GM13976 (cell line): ENCODE measurements at places on chromosomes 2 and 18.

- peak; percentile 77 for DNase-seq
Observed at GRCh38 chr2:86105252-86105968, at the start of gene POLR1A. Gene POLR1A (minus strand): TSS chr2:86105886. CDS start chr2:86105776, 110 bp downstream.

GRCh38 chr2:62375113-62375420 lies 130.9 kb downstream of the TMEM17 start:
- no peak for DNase-seq

DNA sequence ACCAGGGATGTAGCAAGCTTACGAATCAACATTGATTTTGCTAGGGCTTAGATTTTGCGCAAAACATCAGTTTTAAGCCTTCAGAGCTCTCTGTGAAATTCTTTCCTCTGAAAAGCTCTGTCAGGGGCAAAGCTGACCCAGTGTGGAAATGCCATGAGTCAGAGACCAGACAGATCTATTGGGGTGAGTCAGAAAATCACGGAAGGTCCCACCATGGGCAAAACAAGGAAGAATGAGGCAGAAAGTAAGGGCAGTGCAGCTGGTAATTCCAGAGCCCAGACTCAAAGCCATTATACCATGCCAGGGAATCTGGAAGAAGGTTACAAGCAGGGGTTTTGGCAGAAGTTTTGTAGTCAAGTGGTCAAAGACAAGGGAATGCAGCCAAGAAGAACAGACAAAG lies 256.6 kb upstream of the CTAGE1 start:
- DNase-seq = no peak

DNA sequence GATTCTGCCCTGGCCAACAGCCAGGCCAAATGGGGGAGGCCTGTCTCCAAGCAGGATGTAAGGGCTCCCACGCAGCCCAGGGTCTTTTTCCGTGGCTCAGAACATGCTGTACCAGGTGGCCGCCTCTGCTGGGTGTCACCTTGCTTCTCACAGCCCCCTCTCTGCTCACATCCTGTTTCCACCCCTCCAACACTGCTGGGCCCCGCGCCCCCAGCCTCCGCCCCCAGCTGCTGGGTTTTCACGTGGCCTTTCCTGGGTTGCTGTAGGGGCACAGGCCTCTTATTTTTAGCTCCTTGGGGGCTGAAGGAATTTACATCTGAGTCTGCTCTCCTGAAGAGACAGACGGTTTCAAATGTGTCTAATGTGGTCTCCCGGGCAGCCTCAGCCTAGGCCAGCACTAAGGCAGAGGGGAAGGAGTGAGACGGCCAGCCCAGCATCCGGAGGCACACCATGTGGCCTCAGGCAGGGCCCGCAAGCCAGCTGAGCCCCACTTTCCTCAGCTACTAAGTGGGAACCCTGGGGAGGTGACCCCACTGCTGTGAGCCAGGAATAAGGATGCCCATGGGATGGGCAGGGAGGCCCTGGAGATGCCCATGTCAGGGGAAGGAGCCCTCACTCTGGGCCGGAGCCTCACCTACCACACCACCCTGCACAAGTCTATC lies 18.7 kb upstream of the DUSP2 start:
- DNase-seq = peak; percentile 84

DNA sequence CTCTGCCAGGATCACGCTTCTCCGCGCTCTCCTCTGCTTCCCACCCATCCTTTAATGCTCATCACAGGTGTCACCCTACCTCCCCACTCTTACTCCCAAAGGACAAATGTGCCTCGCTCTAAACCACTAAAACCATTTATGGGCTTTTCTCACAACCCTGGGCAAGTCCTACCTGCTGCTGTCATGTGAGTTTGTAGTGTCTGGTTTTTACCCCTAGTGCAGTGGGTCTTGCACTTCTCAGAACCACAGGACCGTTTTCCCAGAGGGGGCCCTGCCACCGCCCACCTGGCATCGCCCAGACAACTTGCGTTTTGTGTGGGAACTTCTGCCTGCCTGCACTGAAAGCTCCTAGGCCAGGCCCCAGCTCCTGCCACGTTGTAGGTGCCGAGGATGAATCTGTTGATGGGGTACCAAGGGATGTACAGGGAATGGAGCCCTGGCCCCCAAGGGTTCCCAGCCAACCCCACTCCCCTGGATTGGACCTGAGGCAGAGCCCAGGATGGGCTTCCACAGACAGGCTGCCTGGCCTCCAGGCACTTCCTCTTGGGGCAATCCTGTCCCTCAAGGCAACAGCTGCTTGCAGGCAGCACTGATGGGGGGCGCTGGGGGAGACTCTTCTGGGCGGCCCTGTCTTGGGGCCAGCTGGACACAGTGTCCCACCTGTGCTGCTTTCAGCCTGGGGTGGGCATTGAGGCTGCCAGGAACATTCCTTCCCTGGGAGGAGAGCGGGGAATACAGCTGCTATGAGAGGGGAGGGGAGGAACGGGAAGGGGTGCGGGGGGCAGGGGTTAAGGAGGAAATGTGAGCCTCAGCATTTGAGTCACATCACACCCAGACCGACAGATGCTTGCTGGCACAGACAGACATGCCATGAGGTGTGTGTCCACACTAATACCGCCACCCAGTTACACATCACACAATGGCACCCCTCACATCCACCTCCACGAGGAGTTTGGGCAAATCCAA lies 176.3 kb downstream of the ZFP36L2 start:
- DNase-seq = no peak

GRCh38 chr2:180873219-180873618 lies 107.2 kb upstream of the UBE2E3 start:
- no peak for DNase-seq

DNA sequence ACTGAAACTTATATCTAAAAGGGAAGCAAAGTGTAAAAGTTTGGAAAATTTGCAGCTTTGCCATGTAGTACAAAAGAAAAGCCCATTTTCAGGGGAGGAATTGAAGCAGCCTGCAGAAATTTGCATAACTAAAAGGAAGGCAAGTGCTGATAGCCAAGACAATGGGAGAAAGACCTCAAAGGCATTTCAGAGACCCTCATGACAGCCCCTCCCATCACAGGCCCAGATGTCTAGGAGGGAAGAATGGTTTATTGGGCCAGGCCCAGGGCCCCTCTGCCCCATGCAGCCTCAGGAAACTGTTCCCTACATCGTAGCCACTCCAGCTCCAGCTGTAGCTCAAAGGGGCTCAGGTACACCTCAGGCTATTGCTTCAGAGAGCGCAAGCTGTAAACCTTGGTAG lies 14.4 kb upstream of the WDR75 start:
- DNase-seq = no peak

DNA sequence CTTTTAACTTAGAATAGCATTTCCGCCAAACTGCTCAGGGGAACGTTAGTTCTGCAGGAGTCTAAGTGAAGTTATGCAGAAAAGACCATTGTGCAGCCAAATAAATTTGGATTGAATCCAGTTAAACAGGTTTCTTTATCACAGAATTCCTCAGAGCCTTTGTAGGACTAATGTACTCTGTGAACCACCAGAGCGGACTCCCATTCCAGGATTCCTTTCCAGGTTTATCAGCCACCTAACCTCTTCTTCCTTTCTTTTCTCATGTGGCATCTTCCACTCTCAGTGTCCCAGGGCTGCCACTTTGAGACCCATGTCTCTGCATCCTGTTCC lies 350.4 kb downstream of the TSN start:
- no peak for DNase-seq

- no peak for DNase-seq
Observed at GRCh38 chr2:3130889-3131635, 246.6 kb downstream of the EIPR1 start.

DNA sequence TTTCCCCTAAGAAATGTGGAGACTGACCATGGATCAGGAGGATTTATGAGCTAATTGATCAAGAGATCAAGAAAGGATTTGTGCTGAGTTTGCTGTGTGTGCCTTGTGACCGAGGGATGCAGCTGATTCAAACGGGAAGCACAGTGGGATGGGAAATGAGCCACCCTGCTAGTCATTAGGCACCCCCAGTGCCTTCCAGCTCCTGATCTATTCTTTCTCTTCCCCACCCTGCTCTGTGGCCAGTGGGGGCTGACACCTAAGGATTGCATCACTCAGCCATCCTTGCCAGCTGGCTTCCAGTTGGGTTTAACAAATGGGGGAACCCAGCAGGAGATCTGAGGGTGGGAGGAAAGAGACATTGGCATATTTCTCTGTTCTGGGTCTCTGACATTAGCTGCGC lies 132.2 kb upstream of the CXCR4 start:
- no peak for DNase-seq

GRCh38 chr2:66268756-66269155 lies 166.2 kb upstream of the MEIS1 start:
- DNase-seq = no peak

DNA sequence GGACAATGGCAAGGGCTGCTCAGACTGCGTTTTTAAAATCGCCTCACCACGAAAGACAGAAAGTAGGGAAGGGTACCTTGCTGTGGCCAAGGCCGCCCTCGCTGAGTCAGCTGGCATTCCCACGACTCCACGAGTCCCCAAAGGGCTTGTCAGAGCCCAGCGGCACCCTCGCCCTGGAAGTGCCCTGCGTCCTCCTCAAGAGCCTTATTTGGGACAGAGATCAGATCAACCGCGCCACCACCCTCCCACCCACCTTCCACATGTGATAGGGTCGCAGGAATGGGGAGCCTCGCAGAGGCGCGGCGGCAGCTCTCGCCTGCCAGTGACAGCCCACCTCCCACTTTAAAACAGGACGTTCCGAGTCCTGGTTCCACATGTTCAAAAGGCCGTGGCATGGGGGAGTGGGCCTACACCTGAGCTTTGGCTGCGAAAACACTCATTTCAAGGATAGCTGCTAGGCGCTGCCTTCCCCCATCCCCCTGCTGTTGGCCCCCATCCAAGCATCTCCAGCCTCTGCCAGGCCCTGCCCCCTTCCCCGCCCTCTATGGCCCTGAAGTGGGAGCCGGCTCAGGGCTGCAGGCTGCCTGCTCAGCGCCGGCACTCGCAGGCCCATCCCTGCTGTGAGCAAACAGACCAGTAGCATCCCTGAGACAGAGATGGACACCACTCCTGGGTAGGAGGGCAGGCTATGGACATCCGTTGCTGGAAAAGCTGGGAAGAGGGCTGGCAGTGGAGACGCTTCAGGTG lies 38.1 kb upstream of the ARHGEF4 start:
- DNase-seq = no peak

GRCh38 chr2:212863185-212863588 lies 288.2 kb downstream of the IKZF2 start:
- peak; percentile 7 for DNase-seq

DNA sequence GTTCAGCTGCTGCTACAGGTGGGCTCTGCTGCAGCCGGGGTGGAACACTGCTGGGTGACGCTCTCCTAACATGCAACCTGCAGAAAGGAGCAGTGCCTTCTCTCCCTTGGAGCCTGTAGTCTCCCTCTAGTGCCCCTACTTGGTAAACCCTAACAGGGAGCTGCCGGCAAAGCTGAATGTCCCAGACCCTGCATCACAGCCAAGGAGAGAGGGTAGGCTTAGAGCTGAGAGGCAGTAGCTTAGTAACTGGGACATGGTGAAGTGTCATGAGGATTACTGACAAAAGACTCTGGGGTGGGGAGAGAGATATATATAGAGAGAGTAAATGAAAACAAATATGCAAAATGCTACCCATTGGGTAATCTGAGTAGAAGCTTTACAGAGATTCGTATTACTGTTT lies 9.9 kb downstream of the NCAPH start:
- no peak for DNase-seq

DNA sequence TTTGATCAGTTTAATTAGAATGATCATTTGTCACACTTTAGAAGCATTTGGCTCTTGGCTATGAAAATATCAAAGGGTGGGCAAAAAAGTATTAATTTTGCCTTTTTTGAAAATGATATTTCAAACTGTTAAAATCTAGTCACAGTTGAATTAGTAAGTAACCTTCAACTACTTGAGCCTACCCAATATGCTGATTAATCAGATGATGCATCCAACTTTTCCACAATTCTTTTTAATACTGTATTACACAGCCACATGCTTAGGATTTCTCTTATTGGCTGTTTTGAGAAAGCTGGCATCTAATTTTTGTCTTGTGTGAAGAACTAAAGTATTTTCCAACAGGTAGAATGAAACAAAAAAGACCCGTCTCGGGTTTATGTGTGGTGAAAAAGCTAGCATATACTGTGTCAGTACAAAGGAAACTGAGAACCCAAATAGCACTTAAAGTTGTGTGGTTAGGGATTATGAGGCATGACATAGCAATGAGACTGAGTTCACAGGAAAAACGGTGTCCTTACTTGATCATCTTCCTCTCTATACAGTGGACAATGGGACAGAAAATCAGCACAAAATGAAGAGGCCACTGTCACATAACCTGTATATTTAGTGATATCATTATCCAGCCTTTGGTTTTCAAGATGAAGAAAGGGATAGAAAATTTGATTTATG lies 11.7 kb downstream of the OSBPL6 start:
- DNase-seq = no peak

- DNase-seq = no peak
Observed at GRCh38 chr2:237695201-237695780, 67.9 kb downstream of the LRRFIP1 start.

GRCh38 chr18:9735879-9736278 lies 27.8 kb downstream of the RAB31 start:
- no peak for DNase-seq

GRCh38 chr18:23738151-23738550 lies 48.9 kb downstream of the LAMA3 start:
- DNase-seq = no peak

DNA sequence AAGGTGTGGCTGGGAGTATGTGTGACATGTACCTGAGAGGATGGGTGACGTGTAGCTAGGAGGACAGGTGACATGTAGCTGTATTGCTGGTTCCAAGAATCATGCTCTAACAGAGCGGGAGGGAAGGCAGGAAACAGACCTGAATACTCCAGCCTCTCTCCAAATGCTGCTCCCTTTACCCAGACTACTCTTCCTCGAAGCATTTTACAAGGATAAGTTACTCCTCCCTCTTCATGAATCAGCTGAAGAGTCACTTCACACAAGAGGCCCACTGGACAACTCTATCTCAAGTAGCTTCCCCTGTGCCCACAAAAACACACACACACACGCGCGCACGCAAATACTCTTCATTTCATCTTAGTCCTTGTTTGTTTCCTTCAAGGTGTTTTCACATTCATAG lies 52.6 kb upstream of the KIDINS220 start:
- no peak for DNase-seq
